Neural progenitor cell (in vitro differentiated cells): ENCODE measurements at places on chromosomes 16 and 17.

DNA sequence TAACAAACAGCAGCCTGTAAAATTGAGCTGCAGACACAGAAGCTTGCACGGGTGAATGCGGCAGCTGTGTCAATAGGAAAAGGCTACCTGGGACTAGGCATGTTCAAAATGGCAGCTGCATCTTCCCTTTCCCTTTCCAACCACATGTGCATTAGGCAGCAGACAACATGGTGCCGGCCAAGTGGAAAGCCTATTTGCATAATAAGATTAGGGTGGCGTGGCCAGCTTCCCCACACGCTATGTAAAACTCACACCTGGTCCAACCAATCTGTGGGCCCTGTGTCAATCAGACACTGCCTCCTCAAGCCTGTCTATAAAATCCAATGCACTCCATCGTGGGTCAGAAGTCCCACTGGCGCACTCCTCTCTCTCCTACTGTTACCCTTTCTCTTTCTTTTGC lies 61.0 kb upstream of the RBBP6 start:
- peak; percentile 37 for DNase-seq

- DNase-seq = no peak
Observed at GRCh38 chr16:24423312-24423711, 116.1 kb upstream of the RBBP6 start.

- no peak for DNase-seq
Observed at GRCh38 chr16:29649588-29650494, 13.2 kb upstream of the SPN start.

DNA sequence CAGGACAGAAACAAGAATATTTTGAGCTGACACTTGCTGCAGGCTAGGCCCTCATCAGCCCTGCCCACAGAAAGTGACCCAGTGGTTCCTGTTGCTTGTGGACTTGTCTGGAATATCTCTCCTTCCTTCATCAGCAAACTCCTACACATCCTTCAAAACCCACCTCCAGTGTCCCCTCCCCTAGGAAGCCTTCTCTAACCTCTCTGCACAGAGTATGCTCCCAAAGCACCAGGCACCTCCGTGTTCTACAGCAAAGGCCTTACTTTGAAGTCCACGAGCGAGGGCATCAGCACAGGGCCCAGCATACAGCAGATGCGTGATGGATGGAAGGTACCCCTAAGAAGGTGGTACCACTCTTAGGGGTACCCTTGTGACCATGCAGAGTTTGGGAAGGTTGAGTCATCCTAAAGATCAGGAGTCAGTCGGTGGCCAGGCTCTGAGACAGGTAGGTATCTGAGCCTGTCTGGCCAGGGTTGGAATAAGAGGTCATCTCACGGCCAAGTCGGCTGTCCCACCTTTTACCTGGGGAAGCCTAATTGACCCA lies 2.0 kb downstream of the CCDC102A start:
- DNase-seq = no peak
